ENCODE measurements at places on chromosomes 2 and 18.
A peak's percentile ranks its signal among the peaks of the same experiment; 100 is the strongest.

DNA sequence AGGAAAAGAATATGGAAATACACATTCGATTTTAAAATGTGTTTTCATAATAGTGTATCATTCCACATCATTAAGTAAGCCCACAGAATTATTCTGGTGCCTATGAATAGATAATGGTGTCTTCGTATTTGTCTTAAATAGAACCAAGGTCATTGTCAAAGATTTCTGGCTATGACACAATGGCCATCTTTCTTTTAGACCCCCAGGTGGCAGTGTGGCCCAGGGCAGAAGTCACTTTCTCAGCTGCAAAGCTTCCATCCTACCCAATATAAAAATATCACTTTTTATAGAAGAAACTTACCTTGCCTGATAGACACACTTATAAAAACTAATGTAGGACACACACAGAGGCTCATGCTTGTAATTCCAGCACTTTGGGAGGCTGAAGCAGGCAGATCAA is 57.5 kb downstream of the ZRANB3 start:
- DNase-seq, result peak; percentile 11

DNA sequence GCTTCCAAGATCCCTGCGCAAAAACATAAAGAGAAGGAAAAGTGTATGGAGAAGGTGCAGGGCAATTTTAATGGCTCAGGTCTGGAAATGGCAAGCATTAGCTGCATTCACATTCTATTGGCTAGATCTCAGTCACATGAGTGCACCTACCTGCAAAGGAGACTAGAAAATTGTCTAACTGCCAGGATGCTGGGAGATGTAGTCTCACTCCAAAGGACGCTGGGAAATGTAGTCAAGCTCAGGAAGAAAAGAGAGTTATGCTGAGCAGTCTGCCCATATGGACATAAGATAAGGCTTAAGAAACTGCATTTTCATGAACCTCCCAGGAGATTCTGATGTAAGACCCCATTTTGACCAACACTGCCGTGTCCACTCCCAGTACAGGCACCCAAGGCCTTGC is 9.5 kb upstream of the KLHL29 start:
- DNase-seq, result peak; percentile 69

DNA sequence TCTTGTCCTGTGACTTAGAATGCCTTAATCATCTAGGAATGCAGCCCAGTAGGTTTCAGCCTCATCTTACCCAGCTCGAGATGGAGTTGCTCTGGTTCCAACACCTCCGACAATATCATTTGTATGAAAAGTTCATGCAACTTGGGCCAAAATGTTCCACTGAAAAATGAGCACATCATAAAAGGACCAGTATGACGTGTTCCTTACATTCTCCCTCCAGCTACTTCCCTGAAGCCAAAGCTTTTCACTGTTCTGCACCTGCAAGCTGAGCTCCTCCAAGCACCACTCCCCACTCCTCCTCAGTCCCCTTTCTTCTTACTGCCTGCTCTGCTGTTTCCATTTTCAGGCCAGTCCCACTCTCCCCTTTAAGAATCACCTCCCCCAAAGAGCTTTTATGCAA is 23.1 kb downstream of the TMEM182 start:
- DNase-seq, result no peak

DNA sequence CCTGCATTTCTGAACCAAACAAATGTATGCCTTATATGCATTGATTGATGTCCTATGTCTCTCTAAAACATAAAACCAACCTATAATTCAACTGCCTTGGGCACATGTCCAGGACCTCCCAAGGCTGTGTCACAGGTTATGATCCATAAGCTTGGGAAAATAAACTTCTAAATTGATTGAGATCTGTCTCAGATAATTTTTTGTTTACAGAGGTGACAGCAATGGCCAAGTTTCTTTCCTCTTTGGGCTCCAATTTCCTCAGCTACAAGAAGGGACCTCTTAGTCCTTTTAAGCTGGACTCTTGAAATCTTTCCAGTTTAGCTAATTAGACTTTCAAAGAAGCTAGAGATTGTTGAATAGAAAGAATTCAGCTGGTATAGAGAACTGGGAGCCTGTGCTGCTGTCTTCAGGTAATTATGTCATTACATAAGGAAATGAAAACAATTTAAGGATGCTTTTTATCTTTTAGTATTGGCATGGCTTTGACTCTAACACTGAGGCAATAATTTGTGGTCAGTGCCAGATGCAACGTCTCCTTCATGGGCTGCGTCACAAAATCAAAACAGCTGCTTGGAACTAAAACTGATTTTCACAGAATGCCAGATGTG is 412.1 kb upstream of the TRIB2 start:
- DNase-seq, result no peak
